ENCODE measurements at places on chromosomes 13 and 19.

DNA sequence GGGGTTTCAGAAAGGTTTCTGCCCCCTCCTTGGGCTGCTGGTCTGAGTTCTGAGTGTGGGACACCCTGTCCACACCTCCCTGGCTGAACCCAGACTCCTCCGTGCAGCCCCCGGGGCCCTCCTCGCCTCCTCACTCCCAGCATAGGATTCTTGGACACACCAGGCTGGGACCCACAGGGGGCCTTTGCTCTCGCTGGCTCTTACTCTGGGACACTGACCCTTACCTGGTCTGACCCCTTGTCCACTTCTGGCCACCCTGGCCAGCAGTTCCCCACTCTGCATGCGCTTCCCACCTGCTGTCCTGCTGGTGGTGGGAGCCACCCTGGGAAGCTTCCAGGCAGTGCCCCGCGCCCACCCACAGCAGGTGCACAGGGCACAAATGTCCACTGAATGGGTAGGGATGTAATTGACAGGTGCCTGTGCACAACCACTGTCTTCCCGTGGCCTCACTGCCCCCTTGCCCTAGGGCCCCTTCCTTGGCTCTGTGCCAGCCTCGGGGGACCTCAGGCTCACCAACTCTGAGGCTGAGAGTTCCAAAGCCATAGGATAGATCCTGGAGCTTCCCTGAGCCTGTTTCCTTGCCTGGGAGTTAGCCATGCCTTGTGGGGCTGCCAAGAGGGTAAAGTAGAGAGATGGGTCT lies 7.0 kb upstream of the SLC25A42 start:
- no peak for DNase-seq

- no peak for DNase-seq
These were observed 125.1 kb downstream of the RAP2A start for GRCh38 chr13:97559030-97559429.

GRCh38 chr13:78032132-78032531 lies 113.5 kb upstream of the EDNRB start:
- DNase-seq: no peak

DNA sequence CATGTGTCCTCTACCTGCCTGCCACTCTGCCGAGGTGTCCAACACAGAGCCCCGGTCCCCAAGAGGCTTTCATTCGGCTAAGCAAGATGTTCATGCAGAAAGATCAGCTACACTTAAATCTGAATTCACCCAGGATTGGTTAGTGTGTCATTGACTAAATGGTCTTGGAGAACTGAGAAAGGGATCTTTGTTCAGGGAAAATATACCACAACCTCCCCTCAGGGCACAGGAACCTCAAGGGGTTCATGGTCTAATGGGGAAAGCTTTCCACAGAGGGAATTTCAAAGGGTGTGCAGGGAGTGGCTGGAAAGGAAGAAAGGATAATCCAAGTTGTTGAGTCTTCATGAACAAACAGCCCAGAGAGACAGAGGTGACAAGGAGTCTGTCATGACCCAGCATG lies 14.4 kb upstream of the POP4 start:
- no peak for DNase-seq

GRCh38 chr19:19464339-19465098 lies 50.8 kb downstream of the TSSK6 start:
- no peak for DNase-seq

GRCh38 chr13:49579501-49579900 lies 5.9 kb downstream of the RCBTB1 start:
- DNase-seq: no peak

- no peak for DNase-seq
These were observed 5.0 kb upstream of the LINGO3 start for GRCh38 chr19:2312820-2313501.

GRCh38 chr19:1271528-1272422 lies 2.6 kb downstream of the CIRBP start:
- no peak for DNase-seq

- no peak for DNase-seq
These were observed 43.5 kb downstream of the NEK5 start for GRCh38 chr13:52085421-52085820.

DNA sequence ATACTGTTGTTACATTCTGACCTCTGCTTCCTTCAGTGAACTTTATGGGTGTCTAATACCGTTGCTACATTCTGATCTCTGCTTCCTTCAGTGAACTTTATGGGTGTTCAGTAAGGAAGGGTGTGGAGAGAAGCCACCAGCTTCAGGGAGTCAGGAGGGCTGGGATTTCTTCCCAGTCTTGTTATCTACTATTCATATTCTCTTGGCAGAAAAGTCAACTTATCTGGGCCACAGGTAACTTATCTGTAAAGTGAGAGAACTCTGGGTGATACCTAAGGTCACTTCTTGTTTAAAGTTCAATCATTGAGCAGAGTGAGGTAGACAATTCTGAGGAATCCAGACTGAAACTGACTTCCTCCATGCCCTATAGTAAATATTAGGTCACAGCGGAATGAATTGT lies 71.2 kb upstream of the STK24 start:
- no peak for DNase-seq

DNA sequence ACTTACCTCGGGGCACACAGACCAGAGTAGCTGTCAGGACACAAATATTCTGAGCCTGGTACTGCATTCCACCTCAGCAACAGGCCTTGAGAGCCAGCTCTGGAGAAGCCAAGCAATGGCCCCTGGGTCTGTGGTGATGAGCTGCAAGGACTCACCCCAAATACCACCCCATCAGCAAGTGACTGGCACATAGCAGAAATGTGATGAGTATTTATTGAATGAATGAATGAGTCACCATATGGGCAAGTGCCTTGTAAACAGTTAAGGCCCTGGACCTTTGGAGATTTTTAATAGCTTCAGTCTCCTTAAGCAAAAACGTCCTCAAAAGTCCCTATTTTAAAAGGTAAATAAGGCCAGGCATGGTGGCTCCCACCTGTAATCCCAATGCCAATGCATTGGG lies 18.2 kb downstream of the GSX1 start:
- no peak for DNase-seq

- DNase-seq: no peak
These were observed 104.9 kb downstream of the MZT1 start for GRCh38 chr13:72622546-72622945.

DNA sequence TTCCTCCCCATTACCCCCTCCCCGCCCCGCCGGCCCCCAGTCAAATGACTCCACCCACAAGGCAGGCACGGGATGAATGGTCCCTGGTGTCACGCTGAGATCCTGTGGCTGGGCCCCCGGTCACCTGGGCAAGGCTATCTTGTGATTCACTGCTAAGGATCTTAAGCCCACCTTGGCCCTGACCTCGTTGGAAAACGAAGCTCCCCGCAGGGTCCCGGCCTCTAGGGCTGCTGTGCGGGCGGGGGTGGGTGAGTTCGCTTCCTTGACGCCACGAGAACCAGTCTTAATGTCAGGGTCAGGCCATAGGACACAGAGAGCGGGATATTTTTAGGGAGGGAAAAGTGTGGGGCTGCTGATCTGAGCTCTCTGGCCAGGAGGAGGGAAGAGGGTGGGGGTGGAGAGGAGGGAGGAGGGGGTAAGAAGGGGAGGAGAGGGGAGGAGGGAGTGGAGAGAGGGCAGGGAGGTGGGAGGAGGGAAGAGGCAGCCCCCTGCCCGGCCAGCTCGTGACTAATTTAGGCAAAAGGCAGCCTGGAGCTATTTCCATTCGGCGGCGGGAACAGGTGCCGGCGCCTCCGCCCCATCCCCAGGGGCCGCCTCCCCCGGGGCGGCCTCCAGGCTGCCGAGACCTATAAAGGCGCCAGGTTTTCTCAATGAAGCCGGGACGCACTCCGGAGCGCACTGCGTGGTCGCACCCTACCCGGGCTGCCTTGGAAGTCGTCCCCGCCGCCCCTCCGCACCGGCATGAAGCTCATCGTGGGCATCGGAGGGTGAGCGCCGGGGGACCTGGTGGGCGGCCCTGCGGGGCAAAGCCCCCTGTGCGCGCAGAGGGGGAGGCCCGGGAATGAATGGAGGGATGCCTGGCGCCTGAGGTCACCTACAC lies at the start of gene NMRK2:
Gene NMRK2, plus strand, starts transcription at position 139 of the 880 bp plus-strand sequence. Its CDS starts 603 bp downstream, at position 742.
- DNase-seq: no peak

DNA sequence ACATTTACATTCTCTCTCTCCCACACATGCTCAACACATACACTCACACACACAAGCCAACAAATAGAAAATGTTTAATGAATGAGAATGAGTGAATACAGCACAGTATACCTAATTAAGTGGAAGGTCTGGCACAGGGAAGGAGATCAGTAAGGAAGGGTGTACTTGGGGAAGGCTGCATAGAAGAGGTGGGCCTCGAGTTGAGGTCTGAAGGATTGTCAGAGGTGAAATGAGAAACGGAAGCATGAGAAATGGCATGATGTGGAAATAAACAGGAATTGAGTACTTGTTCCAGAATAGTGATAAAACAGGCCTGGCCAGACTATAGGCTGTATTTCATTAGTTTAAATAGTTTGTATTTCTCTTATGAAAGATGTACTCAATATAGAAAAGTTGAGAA lies 136.2 kb downstream of the FLT1 start:
- no peak for DNase-seq

All from T-helper 2 cell treated with Interferon-gamma antibody and Interleukin-4, amounts not matched to agents 5 μg/mL and 100 μg/mL, for 36 hours (primary cell).